ACHN (cell line): ENCODE measurements at places on chromosomes 16 and 17.
A peak's percentile ranks its signal among the peaks of the same experiment; 100 is the strongest.

DNA sequence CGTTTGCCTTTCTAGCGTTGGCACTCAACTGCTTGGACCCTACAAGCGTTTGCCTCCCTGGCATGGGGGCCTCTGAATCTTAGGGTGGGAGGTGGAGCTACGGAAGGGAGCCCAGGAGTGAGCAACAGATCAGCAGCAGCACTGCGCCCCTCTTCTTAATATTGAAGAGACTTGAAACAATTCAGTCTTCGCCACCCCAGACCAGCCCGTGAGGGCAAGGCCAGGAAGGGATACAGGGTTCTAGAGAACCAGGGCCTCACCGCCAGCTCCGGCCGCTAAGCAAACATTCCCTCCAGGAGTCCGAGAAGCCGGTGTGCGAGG, 1.5 kb upstream of the GPRC5C start:
- no peak for DNase-seq

DNA sequence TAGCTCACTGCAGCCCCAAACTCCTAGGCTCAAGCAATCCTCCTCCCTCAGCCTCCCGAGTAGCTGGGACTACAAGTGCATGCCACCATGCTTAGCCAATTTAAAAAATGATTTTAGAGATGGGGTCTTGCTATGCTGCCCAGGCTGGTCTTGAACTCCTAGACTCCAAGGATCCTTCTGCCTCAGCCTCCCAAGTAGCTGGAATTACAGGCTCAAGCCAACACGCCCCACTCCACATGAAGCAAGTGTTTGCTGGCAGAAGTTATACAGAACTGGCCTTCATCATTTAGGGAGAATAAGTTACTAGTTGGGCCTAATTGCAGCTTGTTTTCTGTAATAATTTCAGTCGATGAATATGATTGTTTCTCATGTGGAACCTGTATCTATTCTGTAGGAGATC, 68.0 kb downstream of the SHISA6 start:
- DNase-seq, result no peak

GRCh38 chr17:66654764-66655163, 180.2 kb upstream of the CACNG5 start:
- no peak for DNase-seq

DNA sequence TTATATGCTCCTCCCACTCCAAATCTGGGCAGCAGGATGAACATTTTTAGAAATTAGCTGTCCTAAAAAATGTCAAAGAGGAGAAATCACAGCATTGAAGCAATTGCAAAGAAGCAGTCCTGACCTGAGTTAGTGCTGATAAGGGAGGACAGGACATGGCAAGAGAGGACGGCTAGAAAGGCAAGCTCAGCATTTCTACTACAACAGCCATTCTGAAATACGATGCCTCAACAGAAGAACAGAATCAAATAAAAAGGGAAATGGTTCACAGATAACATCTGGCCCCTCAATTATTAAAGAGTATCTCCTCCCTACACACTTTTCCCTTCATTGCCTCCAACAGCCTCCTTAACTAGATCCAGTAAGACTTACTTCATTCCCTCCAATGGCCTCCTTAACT, 18.3 kb downstream of the VPS53 start:
- no peak for DNase-seq

DNA sequence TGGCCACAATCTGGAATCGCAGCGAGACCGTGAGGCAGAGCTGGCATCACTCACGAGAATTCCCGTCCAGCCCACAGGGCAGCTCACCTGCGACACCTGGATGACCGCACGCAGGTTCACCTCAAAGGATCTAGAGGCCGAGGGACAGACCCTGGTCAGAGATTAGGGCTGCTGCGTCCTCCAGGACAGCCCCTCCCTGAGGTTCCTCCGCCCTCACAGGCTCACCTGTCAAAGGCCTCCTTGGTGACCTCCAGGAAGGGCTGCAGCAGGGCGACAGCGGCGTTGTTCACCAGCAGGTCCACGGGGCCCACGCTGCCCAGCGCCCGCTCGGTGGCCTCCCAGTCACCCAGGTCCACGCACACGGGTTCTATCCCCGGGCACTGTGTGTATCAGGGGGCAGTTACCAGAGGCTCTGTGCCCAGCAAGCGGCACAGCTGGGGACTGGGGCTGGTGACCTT, 834 bp downstream of the DCXR start:
- DNase-seq, result no peak

GRCh38 chr16:4506450-4506849, 30.3 kb downstream of the HMOX2 start:
- DNase-seq, result peak; percentile 79

DNA sequence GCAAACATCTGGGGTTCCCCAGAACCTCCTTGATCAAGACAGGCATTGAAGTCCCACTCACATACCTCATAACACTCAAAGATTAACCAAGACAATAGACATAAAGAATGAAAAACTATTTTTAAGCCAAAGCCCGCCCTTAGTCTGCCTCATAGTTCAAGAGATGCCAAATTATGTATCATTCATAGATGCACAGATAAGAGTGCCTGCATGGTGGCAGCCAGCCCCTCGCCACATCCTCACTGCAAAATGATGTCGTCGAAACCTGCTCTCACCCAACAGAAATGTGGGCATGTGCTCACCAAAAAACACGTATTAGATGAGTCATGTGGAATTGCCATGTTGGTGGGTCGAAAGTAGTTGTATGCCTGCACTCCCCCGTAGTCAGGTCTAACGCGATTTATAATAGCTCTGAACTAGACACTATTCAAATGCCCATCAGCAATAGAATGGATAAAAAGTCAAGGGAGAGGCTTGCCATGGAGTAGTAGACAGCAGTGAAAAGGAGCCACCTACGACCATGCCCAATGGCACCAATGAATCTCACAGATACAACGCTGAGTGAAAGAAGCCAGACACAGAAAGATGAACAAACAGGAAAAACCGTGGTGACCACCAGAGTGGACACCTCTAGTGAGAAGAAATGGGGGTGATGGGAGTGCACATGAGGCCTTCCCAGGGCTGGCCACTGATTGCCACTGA, 64.8 kb downstream of the C16orf95 start:
- DNase-seq, result no peak

DNA sequence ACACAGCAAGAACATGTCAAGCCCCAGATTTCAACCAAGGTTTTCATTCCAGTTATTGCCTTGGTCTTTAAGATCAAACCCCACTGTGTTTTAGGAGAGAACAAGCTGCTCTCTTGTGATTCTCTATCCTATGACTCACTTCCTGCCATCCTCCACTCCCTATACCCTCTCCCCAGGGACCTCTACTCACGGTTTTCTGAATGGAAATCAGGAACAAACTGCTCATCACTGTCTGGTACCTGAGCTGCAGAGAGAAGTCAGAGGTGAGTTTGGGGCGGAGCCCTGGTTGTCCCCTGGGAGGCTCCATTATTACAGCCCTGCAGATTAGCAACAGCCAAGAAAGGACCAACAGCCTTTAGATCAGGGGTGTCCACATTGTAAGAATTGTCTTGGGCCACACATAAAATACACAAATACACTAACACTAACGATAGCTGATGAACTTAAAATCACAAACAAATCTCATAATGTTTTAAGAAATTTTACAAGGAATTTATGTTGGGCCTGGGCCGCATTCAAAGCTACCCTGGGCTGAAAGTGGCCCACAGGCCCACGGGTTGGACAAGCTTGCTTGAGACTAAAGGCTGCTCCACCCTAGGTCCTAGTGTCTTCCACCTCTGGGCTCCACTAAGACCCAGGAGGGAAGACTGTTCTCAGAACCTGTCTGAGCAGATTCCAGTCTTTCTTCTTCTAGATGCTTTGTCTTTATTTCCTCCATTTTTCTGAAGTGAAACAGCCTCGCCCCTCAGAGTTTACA, 9.7 kb downstream of the ETV4 start:
- DNase-seq, result peak; percentile 40

DNA sequence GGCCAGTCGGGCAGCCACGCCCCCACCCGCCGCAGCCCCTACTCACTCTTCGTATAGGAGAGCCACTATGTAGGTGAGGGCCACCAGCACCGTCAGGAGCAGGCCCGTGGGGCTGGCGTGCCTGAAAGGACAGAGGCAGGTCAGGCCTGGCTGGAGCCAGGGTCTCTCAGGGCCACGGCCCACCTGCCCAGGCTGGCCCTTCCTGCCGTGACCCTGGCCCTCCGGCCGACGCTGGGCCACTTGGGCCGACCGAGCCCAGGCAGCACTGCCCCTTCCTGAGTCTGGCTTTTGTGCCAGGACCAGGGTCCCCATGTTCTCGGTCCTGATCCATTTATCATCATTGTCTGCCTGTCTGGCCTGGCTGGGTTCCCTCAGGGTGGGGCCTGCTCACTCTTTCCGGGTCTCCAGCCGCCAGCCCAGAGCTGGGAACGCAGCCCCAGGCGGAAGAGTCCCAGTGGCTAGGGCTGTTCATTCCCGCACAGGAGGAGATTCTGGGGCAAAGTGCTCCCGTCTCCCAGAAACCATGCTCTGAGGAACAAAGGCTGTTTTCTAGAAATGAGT, 10.1 kb upstream of the RASD1 start:
- no peak for DNase-seq

DNA sequence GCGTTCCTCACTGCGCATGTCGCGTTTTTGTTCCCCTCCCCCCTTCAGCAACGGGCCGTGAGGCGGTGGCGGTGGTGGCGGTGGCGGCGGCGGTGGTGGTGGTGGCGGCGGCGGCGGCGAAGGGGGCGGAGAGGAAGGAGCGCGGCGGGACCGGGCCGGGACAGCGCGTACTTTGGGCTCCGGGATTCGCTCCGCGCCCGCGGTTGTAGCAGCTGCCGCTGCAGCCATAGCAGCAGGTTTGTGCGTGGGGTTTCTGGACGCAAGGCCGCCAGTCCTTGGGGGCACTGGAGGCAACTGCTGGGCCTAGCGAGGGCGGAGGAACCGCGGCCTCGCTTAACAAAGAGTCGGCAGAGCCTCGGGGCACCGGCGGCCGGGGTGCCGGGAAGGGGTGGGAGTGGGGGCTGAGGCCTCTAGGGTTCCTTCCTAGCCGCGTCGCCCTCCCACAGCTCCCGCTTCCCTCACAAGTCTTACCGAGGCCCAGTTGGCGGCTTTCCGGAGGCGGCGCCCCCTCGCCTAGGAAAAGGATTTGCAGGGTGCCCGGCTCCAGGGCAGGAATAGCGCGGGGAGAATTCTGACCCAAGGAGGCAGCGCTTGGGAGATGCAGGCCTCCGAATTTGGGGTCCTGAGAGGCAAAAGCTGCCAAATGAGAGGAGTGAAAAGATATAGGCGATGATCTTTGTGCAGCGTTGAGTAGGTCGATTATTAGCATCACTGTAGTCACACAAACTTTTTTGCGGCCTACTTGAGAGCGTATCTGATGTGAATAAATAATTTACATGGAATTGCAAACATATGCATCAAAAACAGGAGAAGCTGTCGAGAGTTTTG, at the start of gene DDX42:
DDX42 (plus strand) TSS at position 30 of the 828 bp plus-strand sequence. CDS start 12,880 bp downstream, outside the sequence.
- DNase-seq, result peak; percentile 77

DNA sequence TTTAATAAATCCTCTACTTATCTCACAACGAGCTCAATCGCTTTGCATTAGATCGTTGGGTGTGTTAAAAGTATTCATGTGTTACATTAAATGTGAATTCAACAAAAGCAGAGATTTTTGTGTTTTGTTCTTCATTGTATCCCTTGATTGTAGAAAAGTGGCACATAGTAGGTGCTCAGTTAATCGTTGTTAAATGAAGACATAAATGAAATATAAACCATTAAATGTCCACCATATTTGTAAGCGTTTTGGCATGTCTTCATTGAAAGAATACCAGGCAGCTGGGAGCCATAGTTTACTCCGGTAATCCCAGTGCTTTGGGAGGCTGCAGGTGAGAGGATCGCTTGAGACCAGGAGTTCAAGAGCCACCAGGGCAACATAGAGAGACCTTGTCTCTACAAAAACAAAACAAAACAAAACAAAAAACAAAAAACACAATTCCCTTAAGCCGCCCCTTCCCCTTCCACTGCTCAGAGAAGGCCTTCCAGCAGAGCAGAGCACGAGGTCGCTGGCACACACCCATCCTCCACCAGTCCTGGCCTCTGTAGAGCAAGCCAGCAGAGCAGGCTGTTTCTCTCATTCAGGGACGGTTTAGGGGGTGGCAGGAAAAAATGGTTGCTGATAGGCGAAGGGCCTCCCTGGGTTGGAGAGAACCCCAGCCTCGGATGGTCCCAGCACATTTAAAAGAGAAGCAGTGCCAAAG, 673 bp upstream of the CHD9 start:
- peak; percentile 44 for DNase-seq

- DNase-seq, result no peak
These were observed 27.0 kb downstream of the POLR3E start for GRCh38 chr16:22323959-22324786.

- DNase-seq, result peak; percentile 45
These were observed 66.3 kb downstream of the BPTF start for GRCh38 chr17:67891481-67892119.

- DNase-seq, result no peak
These were observed 5.9 kb downstream of the RNF43 start for GRCh38 chr17:58411408-58411894.

GRCh38 chr17:40316571-40317344, 7.8 kb downstream of the RARA start:
- DNase-seq, result peak; percentile 79

GRCh38 chr16:67157892-67158635, 1.6 kb downstream of the TRADD start:
- no peak for DNase-seq
